ENCODE measurements at places on chromosomes 3 and 15. TPM values are rescaled to one million over a fixed set of nuclear protein-coding genes. Genes with fewer than 3 reads are reported as not detected.

The SPINK8 gene
- total RNA-seq, result not detected

The ARNT2 gene
- 14.5 TPM for total RNA-seq

The VWA5B2 gene
- 0.53 TPM for total RNA-seq

The ECT2 gene
- total RNA-seq, result 2.2 TPM

The VILL gene
- total RNA-seq, result 12.9 TPM

The MUC20 gene
- total RNA-seq, result 11.3 TPM

The C15orf39 gene
- 39.2 TPM for total RNA-seq

The DZIP1L gene
- 22.2 TPM for total RNA-seq

The SERINC4 gene
- 0.13 TPM for total RNA-seq
